ENCODE measurements at places on chromosomes 13 and 19. TPM values are rescaled to one million over a fixed set of nuclear protein-coding genes. Genes with fewer than 3 reads are reported as not detected.

Gene HTR2A
- not detected for total RNA-seq

Gene HIF3A
- not detected for total RNA-seq

Gene ARL11
- 0.06 TPM for total RNA-seq

Gene NTN5
- 1.5 TPM for total RNA-seq

Gene LILRB2
- not detected for total RNA-seq

Gene TEKTIP1
- total RNA-seq: not detected

Gene ANKLE1
- total RNA-seq: not detected

Gene FRY
- 1.9 TPM for total RNA-seq

Gene C1QTNF9
- 0.09 TPM for total RNA-seq

Gene DNAAF3
- 30.9 TPM for total RNA-seq

Gene SRRM5
- not detected for total RNA-seq

Gene SYMPK
- total RNA-seq: 83.9 TPM

Gene TUBB4A
- total RNA-seq: 0.41 TPM

Gene EEF2
- 2,780 TPM for total RNA-seq

Gene YIPF2
- 102 TPM for total RNA-seq

Gene SPACA4
- not detected for total RNA-seq

Gene TLE6
- 21.3 TPM for total RNA-seq

Gene CGB8
- not detected for total RNA-seq

Gene STK11
- total RNA-seq: 78.3 TPM

Gene MED25
- total RNA-seq: 34.7 TPM

Gene PRX
- 4.4 TPM for total RNA-seq

Gene SEMA6B
- total RNA-seq: 35.7 TPM

Gene ELANE
- total RNA-seq: not detected

Gene MEDAG
- not detected for total RNA-seq

Gene SHD
- not detected for total RNA-seq

Gene NTF4
- total RNA-seq: 4.0 TPM

Gene ZNF583
- total RNA-seq: 0.52 TPM

Gene KCNN4
- 15.4 TPM for total RNA-seq

Gene ZNF724
- 0.43 TPM for total RNA-seq

Gene KIR2DL4
- not detected for total RNA-seq
